NCI-H460 (cell line): ENCODE measurements at places on chromosomes 2 and 18. TPM values are rescaled to one million over a fixed set of nuclear protein-coding genes. Genes with fewer than 3 reads are reported as not detected.

LRP1B gene
- 3.3 and 4.0 TPM in 2 replicates for total RNA-seq

KLHL30 gene
- 0.05 TPM in 1 of 2 replicates, not detected in the other for total RNA-seq

CPO gene
- not detected in 2 replicates for total RNA-seq

AP1S3 gene
- 8.4 and 13.2 TPM in 2 replicates for total RNA-seq

PNPT1 gene
- total RNA-seq: 64.5 and 66.6 TPM in 2 replicates

OTOS gene
- total RNA-seq: not detected in 2 replicates

DNAH7 gene
- total RNA-seq: 0.20 and 0.92 TPM in 2 replicates

FER1L5 gene
- not detected in 2 replicates for total RNA-seq

DNA sequence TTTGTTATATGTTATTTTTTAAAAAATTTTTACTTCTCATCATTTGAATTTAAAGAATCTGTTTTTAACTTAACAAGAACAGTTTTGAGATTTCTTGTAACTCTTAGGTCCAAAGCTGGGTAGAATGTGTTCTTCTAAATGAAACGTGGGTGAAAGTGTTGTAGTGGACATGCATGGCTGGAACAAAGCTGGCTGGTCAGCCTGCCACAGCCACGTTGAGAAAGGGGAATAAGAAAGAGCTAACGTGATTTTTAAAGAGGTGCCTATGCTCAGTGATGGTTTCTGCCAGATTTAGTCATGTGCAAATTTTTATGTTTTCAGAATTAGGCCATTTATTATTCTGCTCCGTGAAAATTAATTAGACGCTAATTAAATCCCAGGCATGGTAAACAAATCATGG, 203.9 kb upstream of the COL3A1 start:
- no peak for DNase-seq

- DNase-seq: no peak
These were observed 158.5 kb downstream of the MYO3B start for GRCh38 chr2:170336408-170336807.

DNA sequence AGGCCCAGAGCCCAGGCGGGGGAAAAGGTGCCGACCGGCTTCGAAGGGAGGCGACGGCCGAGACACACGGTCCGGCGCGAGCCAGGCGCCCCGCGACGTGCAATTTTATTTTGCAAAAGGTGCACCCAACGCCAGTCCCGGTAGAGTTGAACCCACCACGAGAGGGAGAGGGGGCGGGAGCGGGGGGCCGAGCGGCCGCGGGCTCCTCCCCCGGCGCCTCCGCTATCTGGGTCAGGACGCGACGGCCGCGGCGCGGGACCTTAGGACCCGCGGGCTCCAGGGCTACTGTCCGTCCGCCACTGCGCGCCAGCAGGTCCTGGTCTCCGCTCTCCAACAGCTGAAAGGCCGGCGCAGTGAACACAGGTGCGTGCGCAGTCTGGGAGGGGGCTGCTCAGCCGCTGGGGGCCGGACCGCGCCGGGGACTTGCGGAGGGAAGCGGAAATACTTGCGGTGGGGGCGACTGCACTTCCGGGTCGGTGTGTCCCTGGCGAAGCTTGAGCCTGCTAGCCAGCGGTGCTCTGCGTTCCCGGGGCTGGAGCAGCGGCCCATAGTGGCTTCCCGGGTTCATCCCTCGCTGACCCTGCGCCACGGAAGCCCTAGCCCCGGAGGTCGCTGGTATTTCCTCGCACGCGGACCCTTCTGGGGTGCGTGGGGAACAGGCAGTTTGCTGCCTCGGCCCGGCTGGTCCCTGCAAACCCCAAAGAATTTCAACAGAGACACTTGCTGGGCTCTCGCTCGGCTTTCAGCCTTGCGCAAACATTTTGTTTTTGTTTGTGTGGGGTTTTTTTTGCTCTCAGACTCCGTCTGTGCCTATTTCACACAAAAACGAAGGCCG, at the start of gene RMDN2:
Gene RMDN2 (plus strand): TSS at position 225 of the 835 bp plus-strand sequence. CDS start 3,991 bp downstream, outside the sequence.
- DNase-seq: peak; percentile 89

- peak; percentile 49 for DNase-seq
These were observed 214.5 kb downstream of the TMEM182 start for GRCh38 chr2:102975996-102976975.

DNA sequence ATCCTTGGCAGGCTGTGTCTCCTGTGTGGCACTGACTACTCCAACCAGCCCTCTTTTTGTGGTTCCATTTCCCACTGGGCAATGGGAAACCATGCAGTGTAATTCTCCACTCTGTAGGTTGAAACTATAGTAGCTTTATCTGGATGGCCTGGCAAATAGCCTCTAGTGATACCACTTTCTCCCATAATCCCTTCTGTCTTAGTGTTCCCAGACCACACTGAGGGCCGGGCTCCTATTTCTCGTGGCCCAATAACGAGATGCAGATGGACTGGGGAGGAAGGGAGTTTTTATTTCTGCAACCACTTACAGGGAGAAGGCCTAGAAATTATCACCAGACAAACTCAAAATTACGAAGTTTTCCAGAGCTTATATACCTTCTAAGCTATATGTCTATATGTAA, 24.7 kb downstream of the SKA1 start:
- DNase-seq: no peak

GRCh38 chr2:163351143-163351542, 384.7 kb downstream of the FIGN start:
- DNase-seq: no peak

GRCh38 chr18:7950380-7951136, 383.4 kb downstream of the PTPRM start:
- DNase-seq: peak; percentile 54

DNA sequence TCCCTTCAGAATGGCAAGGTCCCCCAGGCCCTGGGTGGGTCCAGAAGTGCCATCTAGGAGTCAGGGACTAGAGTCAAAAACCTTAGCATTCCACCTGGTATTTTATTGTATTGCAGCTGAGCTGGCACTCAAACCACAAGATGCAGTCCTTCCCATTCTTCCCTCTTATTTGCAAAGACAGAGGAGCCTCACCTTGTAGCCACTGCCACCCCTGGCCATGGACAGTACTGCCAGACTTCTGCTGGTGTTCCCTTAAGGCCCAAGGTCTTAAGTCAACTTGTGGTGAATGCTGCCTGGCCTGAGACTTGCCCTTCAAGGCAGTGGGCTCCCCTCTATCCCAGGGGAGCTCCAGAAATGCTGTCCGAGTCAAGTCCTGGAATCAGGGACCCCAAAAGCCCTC, 6.9 kb downstream of the UGT1A10 start:
- DNase-seq: peak; percentile 14

GRCh38 chr2:64525317-64525613, 1.1 kb downstream of the AFTPH start:
- no peak for DNase-seq

DNA sequence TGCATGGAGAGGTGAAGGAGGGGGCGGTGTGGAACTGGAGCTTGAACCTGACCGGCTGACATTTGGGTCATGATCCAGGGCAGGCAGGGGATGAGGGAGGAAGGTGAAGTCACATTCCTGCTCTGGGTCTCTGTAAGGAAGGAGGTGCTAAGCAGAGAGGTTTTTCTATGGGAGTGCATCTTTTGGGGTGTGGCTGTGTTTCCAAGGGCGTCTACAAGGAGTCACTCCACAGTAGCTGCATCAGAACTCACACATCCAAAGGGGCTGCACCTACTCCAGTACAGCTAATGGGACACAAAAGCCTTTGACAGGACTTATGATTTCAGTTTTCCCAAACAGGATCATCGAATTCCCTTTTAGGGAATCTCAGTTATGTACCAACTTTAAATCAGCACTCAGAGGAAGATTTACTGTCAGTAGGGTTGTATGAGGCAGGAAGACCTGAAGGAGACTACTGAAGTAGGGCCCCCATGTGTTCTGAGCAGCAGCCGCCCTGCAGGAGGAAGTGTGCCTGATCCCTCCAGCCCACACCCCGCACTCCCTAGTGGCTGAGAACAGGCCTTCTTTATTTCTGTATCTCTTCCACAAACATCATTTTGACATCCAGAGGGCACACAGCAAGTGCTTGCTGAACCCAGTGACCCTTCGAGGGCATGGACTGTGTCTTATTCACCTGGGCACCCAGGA, 137.2 kb downstream of the CELF4 start:
- DNase-seq: no peak

- DNase-seq: no peak
These were observed 4.3 kb downstream of the ENOSF1 start for GRCh38 chr18:708096-708495.

DNA sequence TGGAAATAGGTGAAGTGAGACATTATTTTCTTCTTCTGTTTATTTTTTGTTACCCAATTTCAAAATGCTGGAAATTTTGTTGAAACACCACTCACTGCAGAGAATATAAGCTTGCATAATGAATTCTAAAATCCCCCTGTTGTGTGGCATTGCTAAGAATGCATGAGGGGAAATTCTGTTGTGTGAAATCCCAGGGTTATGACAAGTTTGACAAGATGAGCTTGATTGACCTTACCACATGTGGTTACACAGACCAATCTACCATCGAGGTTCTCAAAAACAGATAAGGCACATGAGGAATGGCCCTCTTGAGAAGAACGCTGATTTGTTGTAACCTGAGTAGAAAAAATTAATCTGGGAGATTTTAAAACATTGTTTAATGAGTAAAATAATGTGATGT, 261.6 kb upstream of the MMADHC start:
- no peak for DNase-seq

GRCh38 chr18:7521226-7521856, 45.8 kb upstream of the PTPRM start:
- DNase-seq: no peak

DNA sequence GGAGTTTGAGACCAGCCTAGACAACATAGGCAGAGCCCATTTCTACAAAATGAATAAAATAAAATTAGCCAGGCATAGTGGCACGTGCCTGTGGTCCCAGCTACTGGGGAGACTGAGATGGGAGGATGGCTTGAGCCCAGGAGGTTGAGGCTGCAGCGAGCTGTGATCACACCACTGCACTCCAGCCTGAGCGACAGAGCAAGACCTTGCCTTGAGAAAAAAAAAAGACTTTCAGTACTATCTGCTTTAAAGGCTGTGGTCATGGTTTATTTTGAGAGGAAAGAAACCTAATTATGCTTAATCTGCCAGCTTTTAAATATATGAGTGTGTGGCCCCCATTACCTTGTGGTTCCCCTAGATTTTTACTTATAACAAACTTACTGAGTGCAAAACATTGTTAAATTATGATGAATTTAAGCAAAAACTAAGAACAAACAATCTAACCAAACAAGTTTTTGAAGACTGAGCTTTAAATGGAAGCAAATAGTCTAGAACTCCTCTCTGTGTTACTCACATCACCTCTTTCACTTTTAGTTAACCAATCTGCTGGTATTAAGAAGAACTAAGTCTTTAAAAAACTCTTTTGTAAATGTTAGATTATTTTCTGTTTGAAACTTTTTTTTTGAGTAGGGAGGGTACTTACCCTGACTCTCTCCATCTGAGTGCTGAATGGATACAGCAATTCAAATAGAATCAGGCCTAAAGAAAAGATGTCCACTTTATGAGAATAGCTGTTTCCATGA, 65.4 kb downstream of the EIF2AK3 start:
- DNase-seq: no peak

DNA sequence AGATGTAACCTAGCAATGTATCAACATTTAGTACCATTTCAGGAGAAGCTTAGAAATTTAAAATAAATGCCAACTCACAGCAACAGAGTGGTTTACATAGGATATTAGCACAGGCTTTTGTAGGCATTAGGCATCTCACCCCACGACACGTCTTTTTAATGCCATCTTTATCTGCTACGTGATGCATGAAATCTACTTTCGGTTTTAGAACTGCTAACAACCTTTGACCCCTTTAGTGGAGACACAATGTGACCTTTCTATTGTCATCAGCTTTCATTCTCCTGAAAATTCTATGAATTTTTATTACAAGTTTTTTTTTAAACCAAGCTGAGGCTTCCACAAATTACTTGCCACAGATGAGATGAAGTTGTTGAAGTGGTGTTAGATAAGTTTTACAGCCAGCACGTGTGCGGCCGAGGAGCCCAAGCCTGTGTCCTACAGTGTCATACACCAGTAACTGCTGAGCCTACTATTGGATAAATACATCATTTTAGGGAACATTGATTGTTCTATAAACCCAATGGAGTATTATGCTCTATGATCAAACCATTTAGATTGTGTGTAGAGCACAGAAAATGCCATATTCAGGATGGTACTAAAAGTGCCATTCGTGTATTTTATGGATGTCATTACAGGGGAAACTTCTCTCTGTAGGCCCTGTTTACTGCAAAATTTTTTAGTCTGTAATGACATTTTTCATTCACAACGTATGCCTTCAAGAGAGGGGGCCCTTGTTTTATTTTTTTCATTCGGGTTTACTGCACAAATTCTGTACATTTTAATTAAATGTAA, 151.6 kb downstream of the PTGR3 start:
- no peak for DNase-seq

- DNase-seq: no peak
These were observed 26.8 kb downstream of the ITM2C start for GRCh38 chr2:230891509-230891908.

DNA sequence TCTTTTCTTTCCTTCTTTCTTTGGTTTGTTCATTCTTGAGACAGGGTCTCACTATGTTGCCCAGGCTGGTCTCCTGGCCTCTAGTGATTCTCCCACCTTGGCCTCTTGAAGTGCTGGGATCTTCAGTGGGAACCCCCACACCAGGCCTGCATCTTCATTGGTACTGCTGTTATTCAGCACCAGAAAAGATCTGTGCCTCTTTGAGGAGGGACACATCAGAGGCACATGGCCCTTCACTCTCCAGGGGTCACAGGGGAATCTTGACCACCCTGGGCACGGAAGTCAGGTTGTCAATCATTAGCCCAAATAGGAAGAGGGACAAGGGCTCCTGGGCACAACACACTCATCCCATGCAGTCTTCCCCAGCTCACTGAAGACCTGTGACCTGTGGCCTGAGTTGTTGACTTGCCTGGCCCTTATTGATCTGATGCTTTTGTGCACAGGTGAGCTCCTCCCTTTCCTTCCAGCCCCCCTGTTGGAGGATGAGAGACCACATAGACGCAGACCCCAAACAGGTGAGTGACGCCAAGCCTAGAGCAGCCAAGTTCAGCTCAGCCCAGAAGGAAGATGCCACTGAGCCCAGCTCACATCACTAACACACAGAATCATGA, 33.0 kb upstream of the ODC1 start:
- no peak for DNase-seq

DNA sequence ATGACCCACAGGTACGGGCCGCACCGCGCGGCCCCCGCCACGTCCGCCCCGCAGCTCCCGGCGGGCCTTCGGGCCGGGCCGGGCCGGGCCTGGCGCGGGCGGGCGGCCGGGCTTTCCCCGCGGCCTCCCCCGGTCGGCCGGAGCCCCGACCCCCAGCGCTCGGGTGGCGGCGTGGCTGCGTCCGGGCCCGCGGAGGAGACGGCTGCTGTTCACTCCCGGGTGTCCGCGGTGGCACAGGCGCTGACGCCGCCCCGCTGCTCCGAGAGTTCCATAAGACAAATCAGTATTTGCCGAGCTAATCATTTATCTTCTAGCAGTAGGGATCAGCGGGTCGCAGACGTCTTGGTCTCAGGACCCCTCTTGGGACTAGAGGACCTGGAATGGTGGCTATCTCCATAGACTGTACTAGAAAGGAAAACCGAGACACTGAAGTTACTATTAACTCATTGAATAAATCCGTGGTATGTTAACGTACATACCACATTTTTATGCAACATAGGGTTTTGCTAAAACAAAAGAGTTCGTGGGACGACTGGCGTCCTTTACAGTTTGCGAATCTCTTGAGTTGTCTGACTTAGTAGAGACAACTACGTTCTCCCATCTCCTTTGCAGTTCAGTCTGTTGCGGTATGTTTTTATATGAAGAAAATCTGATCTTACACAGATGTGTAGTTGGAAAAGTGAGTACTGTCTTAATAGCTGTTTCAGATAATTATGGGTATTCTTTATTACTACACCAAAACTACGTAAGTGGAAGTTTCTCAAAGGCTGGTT, 500 bp downstream of the LIMS1 start:
- peak; percentile 7 for DNase-seq

GRCh38 chr2:60496475-60496874, 57.0 kb downstream of the BCL11A start:
- DNase-seq: no peak

- DNase-seq: no peak
These were observed 11.4 kb downstream of the ATOH8 start for GRCh38 chr2:85765081-85765731.
